ENCODE measurements at places on chromosomes 4 and X. TPM values are rescaled to one million over a fixed set of nuclear protein-coding genes. Genes with fewer than 3 reads are reported as not detected.

- DNase-seq: no peak
These were observed 10.0 kb downstream of the MAGEB17 start for GRCh38 chrX:16177260-16177659.

DNA sequence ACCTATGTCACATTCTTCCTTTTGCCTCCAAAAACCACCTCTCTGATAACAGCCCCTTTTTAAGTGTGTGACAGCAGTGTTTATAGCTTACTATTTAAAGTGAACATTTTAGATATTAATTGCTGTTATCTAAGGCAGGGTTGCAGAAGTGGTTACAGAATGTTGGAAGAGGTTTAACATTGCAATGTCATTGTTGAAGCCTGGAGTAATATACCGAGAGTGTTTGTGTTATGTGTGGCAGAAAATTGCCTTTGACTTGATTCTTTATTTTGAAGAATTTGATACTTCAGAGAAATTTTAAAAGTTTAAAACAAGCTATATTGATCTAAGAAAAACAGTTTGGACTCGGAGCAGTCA lies 37.1 kb downstream of the SMARCAD1 start:
- no peak for DNase-seq

The SPANXA2 gene
- not detected for total RNA-seq

The USP26 gene
- not detected for total RNA-seq

DNA sequence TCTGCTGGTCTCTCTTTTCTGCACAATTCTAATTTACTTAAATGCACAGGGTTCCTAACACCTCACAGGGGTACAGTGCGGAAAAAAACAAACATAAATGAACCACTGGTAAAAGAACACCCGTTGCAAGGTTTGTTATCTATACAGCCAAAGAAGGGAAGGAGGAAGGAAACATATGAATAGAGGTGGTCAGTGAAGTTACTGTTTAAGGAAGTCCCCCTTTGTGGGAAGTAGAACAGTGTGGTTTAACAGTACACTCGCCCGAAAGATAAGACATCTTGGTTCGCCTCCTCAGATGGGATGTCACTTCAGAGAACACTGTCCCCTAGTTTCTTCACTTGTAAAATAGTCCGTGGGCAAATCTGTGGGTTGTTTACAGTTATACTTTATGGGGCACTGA lies 57.5 kb downstream of the TEC start:
- no peak for DNase-seq

DNA sequence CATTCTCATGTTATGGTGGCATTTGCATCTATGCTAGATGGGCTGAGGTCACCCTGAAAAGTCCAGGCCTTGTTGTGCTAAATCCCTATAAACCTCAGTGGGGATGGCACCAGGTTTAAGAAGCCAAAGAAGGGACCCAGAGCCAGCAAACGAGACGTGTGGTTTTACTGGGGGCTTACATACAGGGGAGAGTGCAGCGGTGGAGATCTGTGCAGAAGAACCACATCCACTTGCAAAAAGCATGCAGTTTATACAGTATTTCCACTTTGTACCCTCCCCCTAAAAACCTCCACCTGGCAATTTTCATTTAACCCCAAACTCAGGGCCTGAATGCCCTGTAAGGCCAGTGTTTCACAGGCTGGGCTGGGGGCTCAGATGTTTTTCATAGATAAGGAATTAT lies 134.9 kb upstream of the GATB start:
- DNase-seq: no peak

- DNase-seq: peak; percentile 30
These were observed 146.8 kb upstream of the USP9X start for GRCh38 chrX:40938423-40938822.

GRCh38 chrX:85503258-85504158 lies 124.0 kb upstream of the POF1B start:
- DNase-seq: no peak

DNA sequence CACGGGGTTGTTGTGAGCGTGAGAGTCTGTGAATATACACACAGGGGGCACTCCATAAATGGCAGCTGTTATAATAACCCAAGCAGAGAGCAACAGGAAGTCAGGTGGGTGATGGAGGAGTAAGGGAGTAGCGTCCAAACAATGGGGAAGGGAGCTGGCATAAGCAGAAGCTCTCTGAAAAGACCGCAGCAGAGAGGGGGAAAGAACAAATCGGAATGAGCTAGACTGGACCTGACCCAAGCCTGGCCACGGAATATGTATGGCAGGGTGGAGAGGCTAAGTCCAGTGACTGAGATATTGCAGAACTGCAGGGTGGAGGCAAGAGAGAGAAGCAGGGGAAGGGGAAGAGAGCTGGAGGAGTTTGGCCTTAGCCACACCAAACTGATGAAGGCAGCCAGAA lies 6.5 kb upstream of the GJB1 start:
- DNase-seq: no peak

The ARFIP1 gene
- 20.3 TPM for total RNA-seq

The NIPAL1 gene
- total RNA-seq: 8.5 TPM

- DNase-seq: no peak
These were observed 11.8 kb upstream of the LCORL start for GRCh38 chr4:18033111-18034085.

Data from cardiac muscle cell (in vitro differentiated cells and primary cell).